ENCODE measurements at places on chromosomes 16 and 17. TPM values are rescaled to one million over a fixed set of nuclear protein-coding genes. Genes with fewer than 3 reads are reported as not detected.

The MFAP4 gene
- total RNA-seq, result under 0.01 TPM

The KATNB1 gene
- 20.4 TPM for total RNA-seq

The DGKE gene
- 11.4 TPM for total RNA-seq

The B3GNT9 gene
- total RNA-seq, result 1.6 TPM

The ZNF276 gene
- total RNA-seq, result 22.4 TPM

The HS3ST3A1 gene
- total RNA-seq, result 0.32 TPM

All from epithelial cell of umbilical artery (primary cell).